ENCODE measurements at places on chromosomes 6 and 20. TPM values are rescaled to one million over a fixed set of nuclear protein-coding genes. Genes with fewer than 3 reads are reported as not detected.

The MCHR2 gene
- total RNA-seq: 0.16 TPM

The WFDC2 gene
- not detected for total RNA-seq

The CUTA gene
- 129 TPM for total RNA-seq

The IP6K3 gene
- total RNA-seq: not detected

The SPTLC3 gene
- 2.0 TPM for total RNA-seq

The FHL5 gene
- not detected for total RNA-seq

The TSPO2 gene
- not detected for total RNA-seq

The SCRT2 gene
- total RNA-seq: not detected

The PNPLA1 gene
- total RNA-seq: not detected

DNA sequence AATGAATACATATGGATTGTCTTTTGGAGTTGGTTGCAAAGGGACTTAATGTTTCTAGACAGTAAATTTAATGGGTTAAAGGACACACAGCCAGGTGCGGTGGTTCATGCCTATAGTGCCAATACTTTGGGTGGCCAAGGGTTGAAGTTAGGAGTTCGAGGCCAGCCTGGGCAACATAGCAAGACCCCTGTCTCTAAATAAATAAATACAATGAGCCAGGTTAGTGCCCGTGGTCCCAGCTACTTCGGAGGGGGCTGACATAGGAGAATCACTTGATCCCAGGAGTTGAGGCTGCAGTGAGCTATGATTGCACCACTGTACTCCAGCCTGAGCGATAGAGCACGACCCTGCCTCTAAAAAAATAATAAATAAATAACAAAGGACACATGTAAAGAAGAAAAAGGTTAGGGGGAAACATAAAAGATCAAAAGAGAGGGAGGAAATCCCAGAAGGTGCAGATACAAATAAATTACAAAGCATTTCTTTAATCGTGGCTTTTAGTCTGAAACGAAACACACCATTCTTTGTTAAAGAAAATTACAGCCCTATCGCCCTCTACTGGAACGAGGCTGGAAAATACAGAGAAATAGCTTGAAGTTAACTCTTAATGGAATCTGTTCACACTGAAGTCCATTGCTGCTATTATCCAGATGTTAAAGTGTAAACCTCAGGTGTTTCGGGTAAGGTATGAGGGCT, 42.6 kb upstream of the SCML4 start:
- DNase-seq: peak; percentile 73

GRCh38 chr6:127630800-127631199, 53.8 kb downstream of the C6orf58 start:
- DNase-seq: no peak

DNA sequence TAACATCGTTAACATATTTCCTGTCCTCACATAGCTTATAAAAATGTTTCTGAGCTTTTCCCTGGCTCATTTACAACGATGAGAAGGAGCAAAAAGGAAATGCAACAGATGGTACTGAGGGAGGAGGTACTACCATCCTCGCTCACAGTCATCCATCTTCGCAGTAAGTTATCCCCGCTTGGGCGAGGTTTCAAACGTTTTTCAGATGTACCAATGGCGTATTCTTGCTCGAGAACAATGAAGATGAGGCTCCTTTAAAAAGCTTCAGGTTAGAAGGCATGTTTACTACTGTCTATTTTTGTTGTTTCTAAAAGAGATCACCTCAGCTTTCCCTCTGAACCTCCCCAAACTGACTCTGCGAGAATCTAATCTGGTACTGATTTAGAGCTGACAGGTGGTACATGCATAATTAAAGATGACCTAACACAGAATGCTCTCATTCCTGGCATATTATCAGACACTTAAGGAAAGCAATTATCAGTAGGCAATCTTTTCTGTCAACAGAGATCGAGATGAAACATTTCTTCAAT, 178.7 kb downstream of the GJA10 start:
- no peak for DNase-seq

DNA sequence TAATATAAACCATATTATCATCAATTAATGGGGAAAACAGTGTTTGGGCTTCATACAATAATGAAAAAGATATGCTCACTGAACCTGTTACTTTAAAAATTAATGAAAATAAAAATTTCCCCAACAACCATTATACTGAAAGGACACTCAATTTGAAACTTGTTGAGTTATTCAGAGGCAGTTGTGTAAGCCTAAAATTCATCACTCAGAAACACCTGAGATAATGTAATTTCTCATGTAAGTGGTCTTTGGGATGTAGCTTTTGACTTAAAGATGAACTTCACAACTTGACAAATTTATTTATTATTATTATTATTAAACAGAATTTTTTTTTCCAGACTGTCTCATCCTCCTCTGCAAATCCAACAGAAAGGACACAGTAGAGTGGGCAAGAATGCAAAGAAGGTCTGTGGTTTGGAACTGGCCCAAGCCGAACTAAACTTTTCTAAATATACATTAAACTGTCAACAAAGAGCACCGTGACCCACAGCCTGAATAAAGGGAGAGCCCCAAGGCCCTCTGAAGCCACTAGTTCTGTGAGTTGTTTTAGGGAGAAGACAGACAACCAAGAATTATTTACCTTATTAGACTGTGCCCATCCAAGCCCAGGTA, 32.2 kb upstream of the HEY2 start:
- no peak for DNase-seq

- no peak for DNase-seq
Observed at GRCh38 chr20:26169506-26169905, 472.9 kb upstream of the ZNF337 start.

DNA sequence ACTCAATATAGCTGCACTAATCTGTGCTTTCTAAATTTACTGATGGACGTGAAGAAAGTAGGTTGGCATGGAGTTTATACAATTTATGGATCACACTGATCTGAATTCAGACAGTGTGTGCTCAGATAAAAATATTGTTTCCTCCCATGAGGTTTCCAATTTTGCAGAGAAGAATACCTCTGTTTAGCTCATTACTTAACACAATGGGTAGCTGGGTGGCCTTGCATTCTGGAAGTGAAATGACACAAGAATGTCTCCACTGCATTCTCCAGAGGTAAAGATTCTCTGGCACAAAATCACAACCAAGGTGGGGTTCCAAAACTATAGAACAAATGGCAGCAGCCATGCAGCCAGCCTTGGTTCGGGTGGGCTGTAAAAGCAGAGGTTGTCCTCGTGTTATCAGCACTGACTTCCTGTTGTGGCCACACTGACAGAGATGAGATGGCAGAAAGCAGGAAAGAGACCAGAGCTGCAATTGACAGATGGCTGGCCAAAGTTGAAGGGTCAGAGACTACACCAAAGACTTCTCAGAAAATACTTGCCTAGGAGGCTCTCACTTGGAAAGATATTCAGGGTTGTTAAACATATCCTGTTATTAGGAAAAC, 50.2 kb downstream of the HDAC2 start:
- no peak for DNase-seq

DNA sequence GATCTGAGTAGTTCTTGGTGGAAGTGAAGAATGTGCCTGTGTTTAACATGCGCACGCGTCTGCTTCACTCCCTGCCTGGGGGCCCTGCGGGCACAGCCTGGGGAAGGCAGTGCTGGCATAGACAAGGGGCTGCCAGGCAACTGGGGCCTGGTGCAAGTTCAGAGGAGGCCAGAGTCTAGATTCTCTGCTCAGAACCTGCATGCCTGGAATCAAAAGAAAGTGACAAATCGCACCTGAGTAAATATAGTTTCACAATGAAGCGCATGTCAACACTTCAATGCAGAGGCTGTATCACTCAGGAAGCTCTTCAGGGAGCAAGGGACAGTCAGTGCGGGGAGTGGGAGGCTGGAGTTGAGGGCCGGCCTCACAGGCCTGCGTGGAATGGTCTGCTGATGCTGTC, 24.2 kb upstream of the PPP1R14C start:
- DNase-seq: no peak

DNA sequence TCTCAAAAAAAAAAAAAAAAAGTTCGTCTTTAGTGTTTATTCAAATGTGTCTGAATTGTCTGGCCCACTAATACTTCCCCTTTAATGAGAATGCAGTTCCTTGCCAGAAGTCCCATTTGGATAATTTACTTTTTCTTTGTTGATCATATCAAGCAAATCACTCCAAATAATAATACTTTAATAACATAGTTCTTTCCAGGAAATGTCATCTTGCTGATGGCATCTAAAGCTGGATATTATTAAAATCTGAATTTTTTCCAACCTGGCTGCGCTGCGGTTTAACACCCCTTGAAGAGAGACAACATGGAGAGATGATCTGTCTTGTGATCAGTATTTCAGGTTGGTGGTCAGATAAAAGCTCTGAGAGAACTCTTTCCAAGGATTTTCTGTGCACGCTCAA, 111.2 kb upstream of the CNKSR3 start:
- no peak for DNase-seq

DNA sequence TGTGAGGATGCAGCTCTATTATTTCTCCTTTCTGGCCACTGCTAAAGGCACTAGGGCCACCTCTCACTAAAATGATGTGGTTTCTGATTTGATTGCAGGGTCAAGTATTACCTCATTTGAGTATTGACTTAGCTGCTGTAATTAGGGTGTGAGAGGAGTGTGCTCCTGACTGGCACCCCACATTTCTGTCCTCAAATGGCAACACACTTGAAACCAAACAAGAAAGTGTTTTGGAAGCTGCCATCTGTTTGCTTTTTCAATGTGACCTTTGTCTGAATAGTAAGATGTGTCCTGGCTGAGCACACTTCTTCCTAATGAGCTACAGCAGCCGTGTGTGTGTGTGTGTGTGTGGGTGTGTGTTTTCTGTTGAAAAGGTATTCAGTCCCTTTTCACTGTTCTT, 62.8 kb upstream of the SCP2D1 start:
- no peak for DNase-seq

DNA sequence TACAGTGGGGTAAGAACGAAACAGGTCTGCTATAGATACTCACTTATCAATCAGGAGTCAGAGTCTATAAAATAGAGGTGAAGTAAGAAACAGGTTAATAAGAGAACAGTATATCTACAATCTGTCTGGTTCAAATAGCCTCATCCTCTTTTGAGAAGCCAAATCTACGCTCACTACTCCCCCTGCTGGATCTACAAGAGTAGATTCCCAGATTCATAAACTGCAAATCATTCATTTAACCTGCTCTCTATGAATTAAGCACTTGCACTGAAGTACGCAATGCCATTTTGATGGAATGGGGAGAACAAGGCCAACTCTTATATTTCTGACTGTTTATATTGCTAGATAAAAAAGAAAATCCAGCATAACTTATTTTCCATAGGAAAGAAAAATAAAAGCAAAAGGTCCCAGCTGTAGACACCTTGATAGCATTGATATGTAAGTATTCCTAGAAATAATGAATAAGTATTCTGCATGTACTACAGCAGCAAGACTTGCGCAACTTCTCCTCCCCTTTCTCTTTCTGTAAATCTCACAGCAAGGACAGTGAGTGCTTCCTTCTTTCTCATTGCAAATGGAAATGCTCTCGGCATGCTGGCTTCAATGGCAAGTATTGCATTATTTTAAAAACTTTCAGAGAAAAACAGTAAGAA, 92.3 kb downstream of the RFX6 start:
- peak; percentile 68 for DNase-seq

- no peak for DNase-seq
Observed at GRCh38 chr6:41120058-41120457, 34.1 kb downstream of the TREML1 start.

DNA sequence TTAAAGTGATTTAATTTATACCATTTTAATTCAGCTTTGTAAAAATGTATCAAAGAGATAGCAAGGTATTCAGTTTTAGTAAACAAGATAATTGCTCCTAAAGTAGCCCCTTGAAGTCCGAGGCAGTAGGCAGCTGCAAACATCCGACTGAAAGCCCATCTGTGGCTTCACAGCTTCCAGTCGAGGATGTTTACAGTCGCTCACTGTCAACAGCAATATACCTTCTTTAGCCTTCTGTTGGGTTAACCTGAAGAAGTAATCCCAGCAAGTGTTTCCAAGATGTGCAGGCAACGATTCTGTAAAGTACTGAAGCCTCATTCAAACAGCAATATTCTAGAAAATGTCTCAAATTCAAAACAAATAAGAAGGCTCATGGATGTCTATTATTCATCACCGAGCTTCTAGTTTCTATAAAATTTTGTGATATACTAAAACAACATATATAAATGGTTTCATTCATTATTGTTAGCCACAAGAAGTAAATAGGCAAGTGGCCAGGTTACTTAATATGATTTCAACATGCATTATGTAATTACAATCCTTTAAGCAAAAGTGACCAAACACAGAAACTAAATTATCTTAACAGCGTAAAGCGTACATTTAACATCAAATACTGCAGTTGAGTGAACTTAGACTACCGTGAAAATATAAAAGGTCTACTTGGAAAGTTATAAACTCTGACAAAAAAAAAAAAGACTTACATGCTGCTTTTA, 115.0 kb downstream of the OGFRL1 start:
- DNase-seq: no peak

DNA sequence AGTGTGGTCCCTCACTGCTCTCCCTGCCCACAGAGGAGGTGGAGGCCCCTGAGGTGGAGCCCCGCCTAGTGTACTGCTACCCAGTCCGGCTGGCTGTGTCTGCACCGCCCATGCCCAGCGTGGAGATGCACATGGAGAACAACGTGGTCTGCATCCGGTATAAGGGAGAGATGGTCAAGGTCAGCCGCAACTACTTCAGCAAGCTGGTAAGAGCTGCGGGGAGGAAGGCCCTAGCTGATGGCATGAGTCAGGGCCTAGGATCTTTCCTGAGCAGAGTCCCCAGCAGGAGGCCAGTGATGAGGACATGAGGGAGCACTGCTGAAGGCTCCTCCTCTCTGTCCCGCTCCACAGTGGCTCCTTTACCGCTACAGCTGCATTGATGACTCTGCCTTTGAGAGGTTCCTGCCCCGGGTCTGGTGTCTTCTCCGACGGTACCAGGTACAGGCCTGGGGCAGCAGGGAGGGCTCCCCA, 11.2 kb downstream of the PCIF1 start:
- DNase-seq: no peak

GRCh38 chr20:56445130-56445529, 23.3 kb upstream of the RTF2 start:
- DNase-seq: no peak

DNA sequence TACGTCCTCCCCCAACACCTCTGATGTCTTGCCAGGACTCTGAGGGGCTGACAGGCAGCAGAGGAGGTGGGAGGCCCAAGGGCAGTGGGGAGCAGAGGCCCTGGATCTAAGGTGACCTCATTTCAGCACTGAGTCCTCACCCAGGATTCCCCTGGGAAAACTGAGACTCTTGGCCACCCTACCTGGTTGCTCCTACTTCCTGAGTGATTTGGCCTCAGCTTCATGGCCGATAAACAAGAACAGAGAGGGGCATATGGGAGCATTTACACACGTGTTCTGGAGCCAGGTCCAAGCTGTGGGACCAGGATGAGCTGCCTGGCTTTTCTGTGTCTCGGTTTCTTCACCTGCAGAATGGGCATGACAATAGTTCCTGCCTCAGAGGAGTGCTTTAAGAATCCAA, 133.8 kb downstream of the ANKRD60 start:
- DNase-seq: no peak

- DNase-seq: no peak
Observed at GRCh38 chr6:135217663-135218062, 36.6 kb downstream of the MYB start.

GRCh38 chr6:99550046-99550748, 18.3 kb downstream of the CCNC start:
- no peak for DNase-seq

GRCh38 chr6:6930223-6930880, 177.4 kb upstream of the RREB1 start:
- DNase-seq: no peak

Measured in SK-MEL-5 (cell line).